ENCODE measurements at places on chromosomes 4 and X. TPM values are rescaled to one million over a fixed set of nuclear protein-coding genes. Genes with fewer than 3 reads are reported as not detected.

ARMCX4 gene
- polyA plus RNA-seq = 11.9 TPM

SRPK3 gene
- 1.5 TPM for polyA plus RNA-seq

LPAR4 gene
- 0.35 TPM for polyA plus RNA-seq

ENPEP gene
- polyA plus RNA-seq = 3.1 TPM

BMX gene
- polyA plus RNA-seq = 0.73 TPM

PASD1 gene
- not detected for polyA plus RNA-seq

VSIG4 gene
- 5.1 TPM for polyA plus RNA-seq

TMA16 gene
- 7.8 TPM for polyA plus RNA-seq

ANOS1 gene
- polyA plus RNA-seq = 0.04 TPM

AFF2 gene
- polyA plus RNA-seq = 0.16 TPM

CT45A10 gene
- polyA plus RNA-seq = not detected

EMCN gene
- 4.6 TPM for polyA plus RNA-seq

HPGDS gene
- 0.57 TPM for polyA plus RNA-seq

GLUD2 gene
- 0.42 TPM for polyA plus RNA-seq

SSX2 gene
- not detected for polyA plus RNA-seq

RADX gene
- polyA plus RNA-seq = 3.2 TPM

BEX5 gene
- polyA plus RNA-seq = 35.8 TPM

SLC10A3 gene
- 19.1 TPM for polyA plus RNA-seq

All from pancreas (tissue), 10 donors.